ENCODE measurements at places on chromosomes 6 and 20.
A peak's percentile ranks its signal among the peaks of the same experiment; 100 is the strongest.

DNA sequence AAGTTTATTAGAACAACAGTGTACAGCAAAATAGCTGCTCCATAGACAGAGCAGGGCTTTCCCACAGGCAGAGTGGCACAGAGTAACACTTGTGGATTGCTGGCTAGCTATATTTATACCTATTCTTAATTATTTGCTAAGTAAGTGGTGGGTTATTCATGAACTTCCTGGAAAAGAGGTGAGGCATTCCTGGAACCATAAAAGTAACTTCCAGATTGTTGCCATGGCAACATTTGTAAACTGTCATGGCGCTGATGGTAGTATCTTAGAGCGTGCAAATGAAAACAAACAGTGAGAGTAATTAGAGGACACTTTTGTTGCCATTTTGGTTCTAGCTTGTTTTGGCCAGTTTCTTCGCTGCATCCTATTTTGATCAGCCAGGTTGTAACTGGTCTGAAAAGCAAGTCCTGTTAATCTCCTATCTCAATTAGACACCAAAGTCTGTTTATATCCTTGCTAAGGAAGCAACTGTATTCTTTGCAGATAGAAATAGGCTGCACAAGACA, 23.9 kb downstream of the DEFB114 start:
- no peak for DNase-seq

DNA sequence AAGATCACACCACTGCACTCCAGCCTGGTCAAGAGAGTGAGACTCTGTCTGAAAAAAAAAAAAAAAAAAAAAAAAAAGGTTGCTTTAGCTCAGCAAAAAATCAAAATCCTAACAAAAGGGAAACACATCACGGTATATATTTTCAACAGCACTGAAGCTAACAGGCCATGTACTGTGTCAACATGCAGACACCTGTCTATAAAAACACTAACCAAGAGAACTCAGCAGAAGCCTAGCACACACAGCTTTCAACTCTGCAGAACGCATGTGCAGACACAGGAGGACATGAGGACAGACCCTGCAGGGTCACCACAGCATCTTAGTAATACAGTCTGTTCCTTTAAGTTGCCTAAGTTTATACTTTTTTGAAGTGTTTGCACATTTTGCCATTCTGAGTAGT, 13.5 kb downstream of the NINL start:
- DNase-seq: no peak

- DNase-seq: no peak
Measured at GRCh38 chr20:49045440-49046086, 549 bp upstream of the CSE1L start.

DNA sequence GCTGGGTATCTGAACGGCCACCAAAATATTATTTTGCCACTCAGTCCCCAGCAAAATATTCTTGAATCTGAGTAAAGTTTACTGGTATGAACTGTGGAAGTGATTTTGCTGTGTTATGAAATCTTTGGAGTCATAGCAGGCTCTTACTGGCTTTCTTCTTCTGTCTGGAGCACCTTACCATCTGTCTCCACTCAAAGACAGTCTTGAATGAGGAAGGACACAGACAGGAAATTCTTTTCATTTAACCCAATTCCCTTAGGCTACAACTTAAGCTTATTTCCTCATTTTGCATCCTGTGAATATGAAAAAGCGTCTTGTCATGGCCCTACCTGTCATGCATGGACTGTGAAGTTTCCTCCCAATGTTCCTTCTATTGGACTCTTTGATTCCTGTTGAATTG, 24.7 kb downstream of the FNDC1 start:
- DNase-seq: no peak

DNA sequence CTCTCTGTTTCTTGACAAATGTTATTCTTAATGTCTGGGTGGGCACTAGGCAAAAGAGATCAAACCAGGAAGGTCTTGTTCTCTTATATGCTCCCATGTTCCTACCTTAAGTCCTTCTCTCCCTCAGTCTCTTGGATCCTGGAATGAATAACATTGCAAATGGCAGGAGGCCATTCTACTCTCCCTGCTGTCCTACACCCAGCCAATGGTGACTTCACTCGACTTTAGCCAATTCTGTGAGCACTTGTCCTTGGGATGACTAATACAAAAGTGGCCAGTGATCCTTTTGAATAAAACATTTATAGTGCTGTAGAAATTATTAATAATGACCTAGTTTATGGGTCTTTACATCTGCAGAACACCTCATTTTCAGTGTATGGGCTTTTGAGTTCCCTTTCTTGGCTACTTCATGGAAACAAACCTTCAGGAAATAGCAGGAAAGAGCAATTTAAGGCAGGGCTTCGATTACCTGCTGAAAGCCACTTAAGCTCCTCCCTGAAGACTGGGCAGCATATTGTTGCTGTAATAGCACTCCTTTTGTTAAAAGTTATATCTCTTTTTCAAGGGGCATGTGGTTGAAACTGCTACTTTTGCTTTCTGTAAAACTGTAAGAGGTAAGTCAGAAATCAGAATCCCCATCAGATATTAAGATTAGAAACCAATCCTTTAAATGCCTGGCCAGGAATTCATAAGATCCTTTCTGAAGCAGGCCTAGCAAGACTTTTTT, 10.5 kb downstream of the OTOR start:
- DNase-seq: no peak

DNA sequence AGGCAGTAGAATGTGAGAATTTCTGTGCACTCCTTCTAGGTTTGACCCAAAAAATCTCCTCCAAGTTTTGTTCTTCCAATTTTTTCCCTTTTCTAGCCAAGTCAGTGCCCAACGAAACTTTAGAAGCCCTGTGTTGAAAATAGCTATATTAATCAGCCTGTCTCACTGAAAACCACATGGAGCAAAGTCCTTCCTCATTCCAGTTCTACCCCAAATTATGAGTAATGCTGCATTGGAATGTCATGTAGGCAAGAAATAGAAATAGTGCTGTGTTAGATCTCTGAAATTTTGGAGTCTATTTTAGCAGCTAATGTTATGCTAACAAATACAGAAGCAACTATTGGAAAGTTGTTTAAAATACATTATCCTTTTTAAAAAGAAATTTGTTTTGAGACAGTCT, 725.5 kb downstream of the TBC1D32 start:
- no peak for DNase-seq

- DNase-seq: no peak
Measured at GRCh38 chr20:56558968-56559367, 25.9 kb downstream of the FAM209B start.

- no peak for DNase-seq
Measured at GRCh38 chr6:14781772-14782525, 463.9 kb upstream of the JARID2 start.

GRCh38 chr6:120355822-120356221, 978.5 kb downstream of the TBC1D32 start:
- no peak for DNase-seq

DNA sequence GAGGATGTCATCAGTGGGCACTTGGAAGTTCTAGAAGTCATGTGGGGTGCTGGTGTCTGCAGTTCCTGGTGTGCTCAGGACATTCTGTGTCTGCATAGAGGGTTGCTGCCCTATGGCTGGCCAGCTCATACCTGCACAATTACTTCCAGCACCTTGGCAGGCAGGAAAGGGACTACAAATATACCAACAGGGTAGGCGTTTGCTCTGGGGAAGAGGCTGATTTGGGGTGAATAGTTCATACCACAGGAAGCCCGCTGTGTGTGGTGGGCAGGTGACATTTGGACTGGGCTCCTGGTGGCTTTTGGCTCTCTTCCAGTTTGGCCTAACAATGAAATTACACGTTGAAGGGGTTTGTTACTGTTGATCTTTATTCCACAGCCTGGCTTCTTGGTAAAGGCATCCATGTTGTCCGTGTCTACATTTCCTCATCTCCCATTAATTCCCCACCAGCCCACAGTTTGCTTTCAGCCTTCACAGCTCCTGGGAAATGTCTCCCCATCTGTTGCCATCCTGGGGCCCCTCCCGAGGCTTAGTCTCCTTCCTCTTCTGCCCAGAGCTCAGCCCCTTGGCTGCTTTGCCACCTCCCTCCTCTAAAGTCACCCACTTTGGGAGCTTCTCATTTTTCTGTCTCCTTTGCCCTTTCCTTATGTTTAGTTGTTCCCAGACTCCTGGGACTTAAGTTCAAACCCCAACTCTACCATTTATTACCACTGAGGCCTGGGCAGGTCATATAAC, 88.1 kb downstream of the RSPH3 start:
- DNase-seq: no peak

GRCh38 chr6:114404339-114404955, 61.6 kb upstream of the HS3ST5 start:
- DNase-seq: no peak

GRCh38 chr6:12048609-12049008, 36.5 kb downstream of the HIVEP1 start:
- no peak for DNase-seq

DNA sequence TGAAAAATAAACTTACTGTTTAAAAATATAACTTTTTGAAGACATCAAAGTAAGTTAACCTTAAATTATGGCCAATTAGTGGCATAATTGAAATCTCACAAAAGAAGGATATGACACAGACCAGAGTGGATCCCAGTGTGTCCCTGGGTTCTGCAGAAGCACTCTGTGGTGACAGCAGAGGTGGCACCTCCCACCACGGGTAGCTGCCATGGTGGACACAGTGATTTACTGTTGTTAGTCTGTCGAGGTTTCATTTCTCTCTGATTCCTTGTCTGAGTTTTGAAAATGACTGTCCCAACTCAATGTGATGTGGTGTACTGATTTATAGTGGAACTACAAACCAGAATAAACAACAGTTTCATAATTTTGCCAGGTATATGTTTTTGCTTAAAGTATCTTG, 76.5 kb downstream of the TULP4 start:
- DNase-seq: no peak

GRCh38 chr6:158758941-158759479, 60.2 kb downstream of the EZR start:
- DNase-seq: no peak

- no peak for DNase-seq
Measured at GRCh38 chr6:144952456-144953240, 667.5 kb downstream of the UTRN start.

GRCh38 chr6:113457751-113458150, 399.4 kb upstream of the MARCKS start:
- no peak for DNase-seq

DNA sequence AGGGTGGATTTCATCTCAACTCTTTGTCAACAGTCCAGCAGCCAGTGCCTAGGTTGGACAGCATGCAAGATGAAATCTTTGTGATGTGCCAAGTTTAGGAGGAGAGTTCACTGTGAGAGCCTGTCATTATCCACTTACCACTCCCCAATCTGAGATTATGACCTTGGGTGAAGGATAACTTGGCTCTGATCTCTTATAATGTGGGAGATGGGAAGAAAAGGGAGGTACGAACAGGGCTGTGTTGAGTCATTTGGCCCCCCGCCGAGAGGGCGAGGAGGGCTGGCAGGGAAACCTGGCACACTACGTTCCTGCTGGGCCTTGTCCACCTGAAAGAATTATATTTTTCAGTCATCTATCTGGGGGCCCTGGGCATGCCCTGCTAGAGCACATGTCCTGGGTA, 35.8 kb downstream of the LAMA4 start:
- DNase-seq: no peak

GRCh38 chr20:1467355-1468116, 887 bp upstream of the NSFL1C start:
- DNase-seq: no peak

GRCh38 chr20:30485331-30486102, 771.9 kb upstream of the DEFB115 start:
- DNase-seq: no peak

DNA sequence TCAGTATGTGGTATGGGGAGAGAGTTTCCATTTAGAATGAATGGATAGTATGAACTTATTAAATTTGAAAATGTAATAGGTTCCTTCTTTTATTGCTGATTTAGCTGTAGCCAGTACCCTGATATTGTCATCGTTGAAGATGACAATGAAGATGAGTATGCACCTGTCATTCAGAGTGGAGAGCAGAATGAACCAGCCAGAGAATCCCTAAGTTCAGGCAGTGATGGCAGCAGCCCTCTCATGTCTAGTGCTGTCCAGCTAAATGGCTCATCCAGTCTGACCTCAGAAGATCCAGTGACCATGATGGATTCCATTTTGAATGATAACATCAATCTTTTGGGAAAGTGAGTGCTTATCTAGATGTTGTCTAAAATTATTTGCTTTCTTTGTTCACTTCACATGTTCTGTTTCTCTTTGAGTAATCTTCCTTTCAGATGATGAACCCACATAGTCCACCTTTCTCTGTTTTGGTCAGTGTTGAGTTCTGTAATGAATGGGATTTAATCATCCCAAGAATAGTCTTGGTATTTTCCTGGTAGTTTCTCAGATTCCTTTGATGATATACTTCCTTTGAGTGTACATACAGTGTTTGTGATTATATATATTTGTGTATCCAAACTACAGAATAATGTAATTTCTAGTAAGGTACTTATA, 23.3 kb downstream of the HSF2 start:
- no peak for DNase-seq

GRCh38 chr20:36908603-36909002, 32.7 kb downstream of the TLDC2 start:
- DNase-seq: no peak

- no peak for DNase-seq
Measured at GRCh38 chr20:63496596-63497120, 2.2 kb downstream of the EEF1A2 start.

- no peak for DNase-seq
Measured at GRCh38 chr6:47529734-47530133, 52.1 kb downstream of the CD2AP start.

GRCh38 chr6:4554645-4555044, 221.6 kb upstream of the CDYL start:
- DNase-seq: no peak

GRCh38 chr6:119322034-119322433, 27.5 kb downstream of the MAN1A1 start:
- no peak for DNase-seq

GRCh38 chr6:108806171-108806570, 42.1 kb upstream of the ARMC2 start:
- no peak for DNase-seq

DNA sequence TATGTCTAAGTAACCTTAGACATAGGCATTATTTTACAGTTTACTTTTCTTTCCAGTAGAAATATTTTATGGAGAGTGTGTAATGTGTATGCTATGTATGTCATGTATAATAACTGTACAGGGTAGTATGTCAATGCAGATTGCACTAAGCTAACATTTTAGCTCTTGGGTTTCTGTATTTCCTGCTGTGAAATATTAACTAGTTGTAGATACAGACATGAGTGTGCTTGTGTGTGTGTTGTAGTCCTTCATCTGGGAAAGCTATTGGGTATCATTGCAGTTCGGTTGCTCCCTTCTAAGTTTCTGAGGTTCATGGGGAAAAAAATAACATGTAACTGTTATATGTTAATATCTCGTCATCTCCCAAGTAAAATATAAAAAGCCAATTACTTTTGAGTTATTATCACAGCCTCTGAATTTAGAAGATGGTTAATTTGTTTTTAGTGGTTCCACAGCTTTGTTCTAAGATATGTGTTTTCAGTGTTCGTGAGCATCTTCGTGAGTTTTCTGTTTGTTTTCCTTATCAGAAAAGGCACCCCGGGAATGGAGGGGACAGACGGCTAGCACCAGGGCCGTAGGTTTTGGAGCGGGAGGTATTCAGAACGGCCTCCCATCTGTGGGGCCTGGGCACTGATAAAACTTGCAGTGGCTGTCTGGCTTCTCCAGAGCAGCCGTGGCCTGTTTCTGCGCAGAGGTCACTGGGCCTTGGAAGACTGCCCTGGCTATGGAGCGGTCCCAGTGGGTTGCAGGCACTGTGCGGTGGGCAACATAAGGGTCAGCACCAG, 215.0 kb downstream of the ARID1B start:
- DNase-seq: no peak

GRCh38 chr6:35088281-35089215, 52.6 kb downstream of the TCP11 start:
- peak; percentile 2 for DNase-seq

GRCh38 chr6:105278813-105279212, 99.0 kb upstream of the POPDC3 start:
- DNase-seq: no peak
